ENCODE measurements at places on chromosomes 16 and 17.

- DNase-seq = no peak
Observed at GRCh38 chr17:57433452-57433851, 177.1 kb downstream of the MSI2 start.

DNA sequence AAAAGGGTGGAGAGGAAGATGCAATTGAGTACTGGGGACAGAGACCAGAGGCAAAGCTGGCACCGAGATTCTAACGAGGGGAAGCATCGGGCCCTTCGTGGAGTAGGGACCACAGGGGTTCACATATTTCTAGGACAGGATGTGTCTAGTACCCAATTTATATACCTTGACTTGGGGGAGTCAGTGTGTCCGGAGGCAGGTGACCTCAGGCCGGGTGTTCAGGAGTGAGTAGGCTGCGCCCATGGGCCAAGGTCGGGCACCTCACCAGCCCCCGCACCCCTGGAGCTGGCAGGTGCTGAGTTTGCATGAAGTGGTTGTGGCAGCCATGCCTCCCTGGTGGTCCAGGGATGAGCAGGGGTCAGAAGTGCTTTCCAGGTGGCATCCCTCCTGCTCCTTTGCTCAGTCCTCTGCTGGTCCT, 8.6 kb upstream of the NXPH3 start:
- DNase-seq = no peak

DNA sequence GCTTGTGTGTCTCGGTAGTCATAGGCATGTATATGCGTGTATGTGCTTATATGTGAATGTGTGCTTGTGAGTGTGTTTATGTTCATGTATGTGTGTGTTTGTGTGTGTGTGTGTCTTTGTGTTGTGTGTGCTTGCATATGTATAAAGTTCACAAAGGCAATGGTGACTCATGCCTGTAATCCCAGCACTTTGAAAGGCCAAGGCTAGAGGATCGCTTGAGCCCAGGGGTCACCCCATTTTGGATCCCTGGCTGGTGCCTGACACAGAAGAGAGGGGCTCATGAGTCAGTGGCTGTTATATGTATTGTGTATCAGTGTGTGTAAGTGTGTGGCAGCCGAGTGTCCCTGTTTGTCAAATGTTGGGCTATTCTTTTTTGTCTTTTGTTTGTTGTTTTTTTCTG, 69.3 kb downstream of the ABCC1 start:
- no peak for DNase-seq

DNA sequence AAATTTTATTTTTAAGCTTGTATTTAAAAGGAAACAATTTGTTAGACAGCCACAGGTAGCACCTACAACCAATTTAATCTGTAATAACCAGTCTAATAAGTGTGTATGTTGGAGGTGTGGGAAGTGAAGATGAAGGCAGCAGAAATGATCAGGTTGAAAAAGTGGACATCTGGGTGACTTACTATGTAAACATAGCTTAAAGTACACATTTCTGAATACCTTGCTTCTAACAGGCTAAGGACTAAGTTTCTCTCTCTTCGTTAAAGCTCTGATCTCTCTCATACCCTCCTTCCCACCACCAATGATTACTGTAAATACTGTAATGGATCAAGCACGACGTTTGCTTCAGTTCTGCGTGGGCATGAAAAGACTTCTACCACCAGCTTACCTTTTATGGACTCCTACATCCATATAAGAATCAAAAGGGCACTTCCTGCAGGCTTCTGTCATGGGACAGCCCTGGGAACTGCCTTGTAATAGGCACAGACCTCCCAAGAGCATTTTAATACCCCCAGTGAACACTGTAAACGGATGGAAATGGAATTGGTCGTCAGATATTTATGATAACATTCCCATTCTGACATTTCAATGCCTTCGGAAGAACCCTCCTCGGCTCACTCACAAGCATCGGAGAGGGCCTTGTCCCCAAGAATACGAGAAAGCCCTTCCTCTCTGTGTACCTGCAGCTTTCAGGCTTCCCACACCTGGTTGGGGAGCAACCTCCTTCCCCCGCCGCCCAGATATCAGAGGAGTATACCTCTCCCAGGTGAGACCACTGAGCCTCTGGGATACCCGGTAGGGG, 700 bp downstream of the CCDC43 start:
- DNase-seq = no peak

GRCh38 chr17:39706383-39706782, 6.5 kb downstream of the ERBB2 start:
- DNase-seq = no peak

DNA sequence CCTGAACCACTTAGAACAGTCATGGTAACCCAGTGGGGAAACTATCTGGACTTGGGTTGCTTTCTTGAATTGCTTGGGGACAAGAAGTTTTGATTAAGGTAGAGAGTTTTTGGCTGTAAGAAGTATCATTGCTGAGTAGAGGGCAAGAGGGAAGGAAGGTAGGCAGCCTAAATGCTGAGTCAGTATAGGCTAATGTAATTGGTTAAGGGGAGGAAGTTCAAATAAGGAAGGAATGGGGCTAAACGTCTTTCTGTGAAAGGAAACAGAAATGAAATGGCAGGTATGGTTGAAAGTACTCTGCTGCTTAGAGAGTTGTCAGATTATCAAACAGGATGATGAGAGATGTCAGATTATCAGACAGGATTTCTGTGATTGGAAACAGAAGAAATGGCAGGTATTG, 20.3 kb downstream of the KPNB1 start:
- no peak for DNase-seq

- DNase-seq = no peak
Observed at GRCh38 chr16:63695347-63695746, 1426.5 kb downstream of the CDH11 start.

- peak; percentile 86 for DNase-seq
Observed at GRCh38 chr17:81733507-81734404, 21.7 kb downstream of the SLC25A10 start.

- DNase-seq = no peak
Observed at GRCh38 chr16:50830698-50831097, 88.8 kb downstream of the CYLD start.

GRCh38 chr17:39134878-39135277, 16.6 kb downstream of the PLXDC1 start:
- no peak for DNase-seq

GRCh38 chr17:45110676-45111611, 21.4 kb downstream of the PLCD3 start:
- no peak for DNase-seq

DNA sequence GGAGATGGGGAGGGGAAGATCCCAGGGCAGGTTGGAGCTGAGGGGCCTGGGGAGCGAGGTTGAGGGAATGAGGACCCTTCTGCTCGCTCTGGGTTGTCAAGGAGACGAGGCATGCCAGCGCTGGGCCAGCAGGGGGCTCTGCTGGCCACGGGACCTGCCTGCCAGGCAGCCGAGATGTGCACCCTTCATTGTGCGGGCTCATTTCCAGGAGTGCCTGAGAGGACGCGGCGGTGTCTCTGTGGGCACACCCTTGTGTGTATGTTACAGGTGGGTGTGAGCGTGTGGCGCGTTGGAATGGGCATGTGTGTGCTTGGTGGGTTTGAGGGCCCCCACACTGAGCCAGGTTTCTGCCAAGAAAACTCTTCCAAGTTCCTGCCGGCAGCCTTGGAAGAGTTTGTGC, 15.9 kb downstream of the ARHGAP23 start:
- peak; percentile 58 for DNase-seq

DNA sequence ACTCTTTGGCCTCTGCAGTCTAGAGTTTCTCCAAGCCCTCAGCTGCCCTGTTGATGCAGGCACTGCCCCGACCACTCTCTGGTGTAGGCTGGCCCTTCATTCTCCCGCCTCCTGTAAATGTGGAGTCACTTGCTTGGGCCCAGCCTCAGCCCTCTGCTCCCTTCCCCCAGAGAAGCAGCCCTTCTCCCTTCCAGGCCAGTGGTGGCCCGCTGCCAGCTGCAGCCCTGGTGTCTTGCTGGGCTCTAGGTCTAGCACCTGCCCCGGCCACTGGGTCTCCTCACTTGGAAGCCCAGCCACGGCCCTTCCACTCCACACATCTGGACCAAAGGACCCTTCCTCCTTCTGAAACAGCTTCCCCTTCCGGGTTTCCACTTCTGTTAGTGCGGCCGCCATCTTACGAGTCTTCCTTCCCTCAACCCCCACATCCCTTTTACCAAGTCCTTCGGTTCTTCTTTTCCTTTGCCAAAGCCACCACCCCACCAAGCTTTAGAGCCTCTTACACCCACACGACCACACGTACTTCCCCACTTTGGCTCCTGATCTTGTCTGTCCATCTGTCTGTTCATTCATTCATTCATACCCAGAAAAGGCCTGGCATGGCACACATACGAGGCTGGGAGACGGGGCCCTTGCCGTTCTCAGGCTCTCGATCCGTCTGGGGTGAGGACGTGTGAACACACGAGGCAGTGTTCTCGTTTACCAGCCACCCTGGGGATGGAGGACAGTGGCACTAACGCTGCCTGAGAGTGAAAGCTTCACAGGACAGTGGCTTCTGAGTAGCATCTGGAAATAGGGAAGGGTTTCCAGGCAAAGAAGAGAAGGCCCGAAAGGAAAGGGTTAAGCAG, 68.0 kb downstream of the ABR start:
- no peak for DNase-seq

- no peak for DNase-seq
Observed at GRCh38 chr16:5015351-5015750, 18.4 kb downstream of the NAGPA start.

DNA sequence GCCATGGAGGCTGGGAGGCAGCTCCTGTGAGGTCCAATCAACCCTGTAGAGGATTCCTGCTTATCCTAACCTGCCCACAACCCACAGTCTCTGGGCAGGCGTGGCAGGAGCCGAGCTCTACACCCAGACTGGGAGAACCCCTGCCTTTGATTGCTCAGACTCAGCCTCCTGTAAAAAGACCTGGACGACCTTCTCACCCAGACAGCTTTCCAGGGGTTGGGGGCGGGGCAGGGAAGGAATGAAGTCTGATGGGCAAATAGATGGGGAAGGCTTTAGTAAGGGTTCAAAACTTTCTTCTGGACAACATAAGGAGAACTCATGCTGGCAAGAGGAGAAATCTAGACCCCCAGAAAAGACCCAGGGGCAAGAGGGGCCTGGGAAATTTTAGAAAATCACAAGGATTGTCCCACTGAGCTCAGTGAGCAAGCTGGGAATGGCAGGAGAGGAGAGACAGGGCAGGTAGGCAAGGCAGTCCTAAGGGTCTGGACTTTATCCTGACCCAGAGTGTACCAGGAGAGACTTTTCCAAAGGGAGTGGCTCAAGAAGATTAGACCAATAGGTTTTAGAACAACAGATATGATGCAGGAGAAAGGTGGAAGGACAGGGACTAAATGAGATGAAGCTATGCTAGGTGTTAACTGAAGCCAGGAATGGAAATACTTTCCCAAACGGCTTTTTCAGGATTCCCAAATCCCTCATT, 70.8 kb downstream of the TMEM132E start:
- no peak for DNase-seq

GRCh38 chr17:8740486-8740885, 4.2 kb downstream of the CCDC42 start:
- no peak for DNase-seq

- DNase-seq = no peak
Observed at GRCh38 chr17:82599674-82600661, 48.3 kb downstream of the WDR45B start.

DNA sequence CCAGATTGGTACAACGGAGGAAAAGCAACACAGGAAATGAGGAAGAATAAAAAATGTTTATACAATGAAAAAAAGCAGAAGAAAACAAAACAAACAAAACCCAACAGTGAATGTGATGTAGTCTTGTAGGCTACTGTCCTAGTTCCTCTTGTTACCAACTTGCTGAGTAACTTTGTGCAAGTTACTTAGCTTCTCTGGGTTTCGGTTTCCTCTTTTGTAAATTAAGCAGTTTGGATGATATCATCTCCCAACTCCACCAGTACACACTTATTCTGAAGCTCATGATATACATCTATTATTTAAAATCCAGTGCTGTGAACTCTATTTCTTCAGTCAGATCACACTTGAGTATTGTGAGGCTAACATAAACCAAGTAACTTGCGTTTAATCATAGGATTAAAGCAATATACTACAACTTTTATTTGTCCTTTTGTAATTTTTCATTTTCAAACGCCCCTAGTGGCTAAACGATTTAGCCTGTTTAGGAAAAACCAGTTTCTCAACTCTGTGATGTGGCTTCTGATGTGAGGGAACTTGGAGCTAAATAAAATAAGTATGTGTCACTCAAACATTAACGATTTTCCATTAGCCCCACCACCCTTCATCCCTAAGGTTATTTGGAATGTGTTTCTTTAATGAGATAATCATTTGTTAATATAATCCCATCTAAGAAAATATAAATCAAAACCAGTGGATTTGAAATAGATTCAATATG, 1.4 kb upstream of the UNK start:
- DNase-seq = no peak

- DNase-seq = no peak
Observed at GRCh38 chr17:59897090-59897489, 4.2 kb downstream of the RPS6KB1 start.

DNA sequence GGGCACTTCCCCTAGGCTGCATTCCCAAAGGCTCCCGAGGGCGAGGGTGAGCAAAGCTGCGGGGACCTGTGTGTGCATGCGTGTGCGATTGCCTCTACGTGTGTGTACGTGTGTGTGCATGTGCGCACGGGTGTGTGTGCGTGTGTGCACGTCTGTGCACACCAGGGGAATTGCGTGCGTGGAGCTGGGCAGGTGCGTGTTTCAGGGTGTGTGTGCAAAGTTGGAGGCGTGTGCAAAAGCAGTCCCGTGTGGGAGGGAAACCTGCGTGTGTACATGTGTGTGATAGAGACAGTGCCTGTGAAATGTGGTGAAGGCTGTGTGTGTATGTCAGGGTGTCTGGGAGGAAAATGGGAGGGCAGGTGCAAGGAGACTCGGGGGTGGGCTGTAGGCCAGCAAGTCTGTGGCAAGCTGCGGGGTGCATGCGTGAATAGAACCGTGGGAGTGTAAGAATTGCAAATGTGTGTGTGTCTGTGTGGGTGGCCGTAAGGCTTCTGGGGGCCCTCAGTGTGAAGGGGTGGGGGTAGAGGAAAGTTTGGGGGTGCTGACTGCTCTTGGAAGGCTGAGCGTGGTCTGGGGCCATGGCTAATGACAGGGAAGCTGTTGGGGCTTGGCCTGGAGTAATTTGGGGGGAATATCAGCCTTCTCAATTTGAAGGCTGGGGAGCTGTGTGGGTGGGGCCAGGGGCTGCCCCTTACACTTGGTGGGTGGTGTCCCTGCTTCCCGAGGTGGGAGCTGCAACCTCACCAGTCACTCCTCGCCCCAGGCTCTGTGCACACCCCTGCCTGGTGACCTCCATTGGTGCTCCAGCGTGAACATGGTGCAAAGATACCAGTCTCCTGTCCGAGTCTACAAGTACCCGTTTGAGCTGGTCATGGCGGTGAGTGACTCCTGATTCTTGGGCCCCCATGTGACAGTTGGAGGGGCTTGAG, 644 bp downstream of the SEC14L5 start:
- DNase-seq = no peak

- DNase-seq = no peak
Observed at GRCh38 chr17:63816669-63817068, 10.6 kb upstream of the PSMC5 start.

- DNase-seq = no peak
Observed at GRCh38 chr17:41284546-41284945, 9.0 kb downstream of the KRTAP9-7 start.
